ENCODE measurements at places on chromosomes 2 and 18. TPM values are rescaled to one million over a fixed set of nuclear protein-coding genes. Genes with fewer than 3 reads are reported as not detected.

The EXOC6B gene
- total RNA-seq, result 41.5 TPM

The TRIM43 gene
- total RNA-seq, result not detected

The DSG1 gene
- 122 TPM for total RNA-seq

The COL4A4 gene
- total RNA-seq, result 2.5 TPM

The CFC1 gene
- total RNA-seq, result not detected

The MAIP1 gene
- total RNA-seq, result 16.0 TPM

The CACNB4 gene
- total RNA-seq, result 4.9 TPM

The MC4R gene
- total RNA-seq, result not detected

The ZNF892 gene
- 2.7 TPM for total RNA-seq

The SKOR2 gene
- not detected for total RNA-seq

The RGPD6 gene
- total RNA-seq, result 42.5 TPM

The HOXD9 gene
- total RNA-seq, result 12.5 TPM

The LRRC30 gene
- not detected for total RNA-seq

The CCL20 gene
- not detected for total RNA-seq

The MYOM1 gene
- 1.2 TPM for total RNA-seq

The RAD51AP2 gene
- total RNA-seq, result 0.25 TPM

The GDF7 gene
- total RNA-seq, result 9.3 TPM

The EPB41L5 gene
- 37.6 TPM for total RNA-seq

The EML6 gene
- 1.7 TPM for total RNA-seq

The TUBB8B gene
- 1.7 TPM for total RNA-seq

The PPP1R1C gene
- not detected for total RNA-seq

The CRYBA2 gene
- not detected for total RNA-seq

The BOK gene
- 35.1 TPM for total RNA-seq

The SERPINB3 gene
- 464 TPM for total RNA-seq

The STK36 gene
- 59.9 TPM for total RNA-seq

The C2orf78 gene
- not detected for total RNA-seq

The ZNF142 gene
- total RNA-seq, result 22.8 TPM

The SETBP1 gene
- 38.1 TPM for total RNA-seq

Data from vagina (tissue), 2 donors.